ENCODE measurements at places on chromosomes 2 and 18. TPM values are rescaled to one million over a fixed set of nuclear protein-coding genes. Genes with fewer than 3 reads are reported as not detected.

PRKCE gene
- 17.8 TPM for total RNA-seq

KLHL41 gene
- total RNA-seq = 159 TPM

UGT1A9 gene
- total RNA-seq = not detected

CROCC2 gene
- not detected for total RNA-seq

MALL gene
- total RNA-seq = 14.0 TPM

CCDC85A gene
- total RNA-seq = 5.3 TPM

SCYGR4 gene
- not detected for total RNA-seq

All from Right ventricle myocardium inferior (tissue), 1 donor.